NB4 (cell line): ENCODE measurements at places on chromosomes 6 and 20.

GRCh38 chr6:128438393-128438792 lies 82.0 kb downstream of the PTPRK start:
- DNase-seq: no peak

DNA sequence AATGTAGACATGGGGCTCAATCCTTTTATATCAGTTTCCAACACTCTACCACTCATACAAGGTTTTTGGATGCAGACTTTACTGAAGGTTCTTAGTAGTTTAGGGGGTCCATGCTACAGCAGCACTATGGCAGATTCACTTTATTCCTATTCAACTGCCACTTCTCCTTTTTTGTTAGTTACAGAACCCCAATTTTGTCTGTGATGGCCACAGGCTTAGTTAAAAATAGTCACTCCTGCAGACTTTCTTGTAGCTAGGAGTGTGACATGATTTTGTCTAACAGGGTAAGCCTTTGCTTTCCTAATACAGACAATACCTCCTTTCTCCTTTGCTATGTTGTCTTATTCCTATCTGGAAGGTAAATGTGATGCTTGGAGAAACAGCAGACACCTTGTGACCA lies 90.0 kb upstream of the SLC24A3 start:
- DNase-seq: no peak

- no peak for DNase-seq
Measured at GRCh38 chr6:95803889-95804288, 211.9 kb upstream of the FUT9 start.

GRCh38 chr20:12416281-12416680 lies 498.6 kb downstream of the BTBD3 start:
- DNase-seq: no peak

DNA sequence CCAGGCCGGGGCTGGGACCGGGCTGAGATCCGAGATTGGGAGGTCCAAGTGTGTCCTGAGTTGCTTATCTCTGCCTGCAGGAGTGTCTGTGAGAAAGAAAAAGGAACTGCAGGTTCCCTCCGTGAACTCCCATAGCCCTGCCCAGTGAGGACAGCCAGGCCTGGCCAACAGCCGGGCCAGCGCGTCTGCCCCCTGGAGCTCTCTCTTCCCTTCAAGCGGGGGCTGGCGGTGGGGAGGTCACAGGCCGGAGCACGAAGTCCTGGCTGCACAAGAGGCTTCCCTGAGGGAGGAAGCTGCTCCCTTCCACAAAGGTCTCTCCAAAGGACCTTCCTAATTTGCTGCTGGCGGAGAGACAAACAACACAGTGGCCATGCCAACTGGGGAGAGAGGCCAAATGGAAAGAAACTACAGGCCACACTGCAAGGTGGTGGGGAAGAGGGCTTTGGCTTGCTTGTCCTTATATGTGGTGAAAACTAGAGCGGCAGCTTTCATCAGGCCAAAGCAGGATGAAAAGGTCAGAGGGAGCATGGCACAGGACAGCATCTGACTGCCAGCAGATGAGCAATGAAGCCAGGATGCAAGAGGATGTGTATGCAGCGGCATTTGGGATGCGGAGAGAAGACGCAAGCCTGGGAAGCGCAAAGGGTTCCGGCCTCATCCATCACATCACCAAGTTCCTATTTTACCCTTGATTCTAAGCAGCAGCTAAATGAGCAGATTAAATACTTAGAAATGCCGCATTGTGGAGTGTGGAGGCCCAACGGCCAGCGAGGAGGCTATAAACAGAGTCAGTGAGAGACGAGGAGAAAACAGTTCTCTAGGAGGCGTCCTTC lies 260.0 kb downstream of the ERMARD start:
- DNase-seq: no peak

GRCh38 chr6:149108749-149109100 lies 208.8 kb upstream of the TAB2 start:
- no peak for DNase-seq
